ENCODE measurements at places on chromosomes 16 and 17.

- no peak for DNase-seq
Observed at GRCh38 chr17:45364531-45365390, 47.9 kb upstream of the MAP3K14 start.

- no peak for DNase-seq
Observed at GRCh38 chr16:67943619-67944504, at the start of gene LCAT. Gene LCAT (minus strand): TSS chr16:67944120. CDS start chr16:67944101, 19 bp downstream.

DNA sequence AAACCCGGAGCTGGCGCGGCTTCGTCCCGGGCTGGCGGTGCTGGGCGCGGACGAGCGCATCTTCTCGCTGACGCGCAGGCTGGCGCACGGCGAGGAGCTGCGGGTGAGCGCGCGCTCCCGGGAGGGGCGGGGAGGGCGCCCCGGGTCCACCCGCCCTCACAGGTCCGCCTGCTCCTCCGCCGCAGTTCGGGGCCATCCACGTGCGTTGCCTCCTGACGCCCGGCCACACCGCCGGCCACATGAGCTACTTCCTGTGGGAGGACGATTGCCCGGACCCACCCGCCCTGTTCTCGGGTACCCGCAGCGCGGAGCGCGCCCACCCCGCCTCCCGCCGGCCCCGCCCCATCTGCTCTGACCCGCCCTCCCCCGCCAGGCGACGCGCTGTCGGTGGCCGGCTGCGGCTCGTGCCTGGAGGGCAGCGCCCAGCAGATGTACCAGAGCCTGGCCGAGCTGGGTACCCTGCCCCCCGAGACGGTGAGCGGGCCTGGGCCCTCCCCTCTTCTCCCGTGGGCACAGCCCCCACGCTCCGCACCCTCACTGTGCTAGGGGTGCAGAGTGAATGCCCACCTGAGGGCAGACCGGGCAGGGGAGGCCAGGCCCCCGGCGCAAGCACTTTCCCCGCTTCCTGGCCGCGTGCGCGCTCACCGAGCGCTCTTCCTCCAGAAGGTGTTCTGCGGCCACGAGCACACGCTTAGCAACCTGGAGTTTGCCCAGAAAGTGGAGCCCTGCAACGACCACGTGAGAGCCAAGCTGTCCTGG, 1.4 kb downstream of the HAGHL start:
- peak; percentile 52 for DNase-seq

- no peak for DNase-seq
Observed at GRCh38 chr17:6254036-6254435, 180.9 kb downstream of the AIPL1 start.

GRCh38 chr17:79942011-79942405, 93.7 kb downstream of the TBC1D16 start:
- no peak for DNase-seq

GRCh38 chr17:81067391-81067811, 32.5 kb downstream of the BAIAP2 start:
- no peak for DNase-seq

GRCh38 chr17:76281573-76282371, 16.6 kb downstream of the UBALD2 start:
- DNase-seq: no peak

DNA sequence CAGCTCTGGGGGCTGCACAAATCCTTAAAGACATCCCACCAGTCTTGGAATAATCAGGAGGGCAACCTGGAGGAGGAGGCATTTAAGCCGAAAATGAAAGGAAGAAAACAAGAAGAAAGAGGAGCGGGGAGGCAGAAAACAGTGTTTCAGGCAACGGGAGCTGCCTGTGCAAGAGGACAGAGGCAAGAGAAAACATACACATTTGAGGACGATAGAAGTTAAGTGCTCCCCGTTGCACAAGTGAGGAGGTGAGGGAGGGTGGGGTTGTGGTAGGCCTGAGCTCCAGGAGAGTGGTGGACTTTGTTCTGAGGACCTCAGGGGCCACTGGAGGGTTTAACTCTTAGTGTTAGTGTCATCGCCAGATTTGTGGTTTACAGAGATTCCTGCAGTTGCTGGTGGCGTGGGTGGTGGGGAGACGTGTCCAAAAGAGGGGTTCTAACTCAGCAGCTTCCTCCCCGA, 27.6 kb upstream of the CIBAR2 start:
- no peak for DNase-seq

GRCh38 chr17:42779304-42779935, 990 bp upstream of the WNK4 start:
- DNase-seq: no peak

DNA sequence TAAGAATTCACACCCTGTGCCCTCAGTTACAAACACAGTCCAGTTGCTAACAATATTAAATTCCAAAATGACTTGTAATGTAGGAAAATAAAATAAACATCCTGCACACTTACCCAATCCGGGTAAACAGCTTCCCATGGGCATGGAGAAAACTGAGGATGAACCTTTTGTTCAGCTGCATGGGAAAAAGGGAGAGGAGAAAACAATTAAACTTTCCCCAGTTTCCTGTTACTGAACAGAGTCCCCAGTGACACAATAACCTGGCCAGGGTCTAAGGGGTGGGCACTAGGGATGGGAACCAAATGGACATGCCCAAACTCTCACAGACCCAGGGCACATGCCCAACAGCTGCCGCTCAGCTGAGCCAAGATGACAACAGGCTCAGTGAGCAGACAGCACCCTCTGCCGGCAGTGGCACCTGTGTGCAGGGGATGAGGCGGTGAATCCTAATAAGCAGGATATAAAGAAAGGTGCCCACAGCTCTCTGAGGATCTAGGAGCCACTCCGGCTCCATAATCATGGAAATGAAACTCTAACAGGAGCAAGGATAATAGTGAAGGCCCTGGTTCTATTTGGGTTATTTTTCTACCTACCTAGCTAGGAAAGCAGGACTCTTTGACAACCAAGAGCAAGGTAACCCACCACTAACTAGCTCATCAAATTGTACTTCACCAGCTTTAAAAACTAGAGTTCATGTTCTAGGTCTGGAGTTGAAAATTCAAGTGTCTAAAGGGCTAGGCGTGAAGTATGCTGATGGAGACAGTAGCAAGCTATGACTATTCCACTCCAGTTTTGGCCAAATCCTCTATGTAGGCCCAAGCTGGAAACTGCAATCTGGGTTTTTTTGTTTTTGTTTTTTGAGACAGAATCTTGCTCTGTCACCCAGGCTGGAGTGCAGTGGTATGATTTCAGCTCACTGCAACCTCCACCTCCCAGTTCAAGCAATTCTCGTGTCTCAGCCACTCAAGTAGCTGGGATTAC, 58.8 kb downstream of the SMG6 start:
- peak; percentile 88 for DNase-seq

DNA sequence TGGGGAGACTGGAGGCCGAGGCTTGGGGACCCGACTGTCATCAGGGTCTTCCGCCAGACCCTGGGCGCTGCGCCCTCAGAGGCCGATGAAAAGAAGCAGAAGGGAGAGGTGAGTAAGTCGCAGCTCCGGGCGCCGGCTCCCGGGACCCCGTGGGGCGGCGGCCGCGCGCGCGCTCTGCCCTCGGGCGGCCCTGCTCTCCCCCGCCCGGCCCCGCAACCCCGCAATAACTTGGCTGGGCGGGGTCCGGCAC, 392 bp upstream of the ABHD15 start:
- no peak for DNase-seq

- no peak for DNase-seq
Observed at GRCh38 chr16:54052271-54052670, 234.3 kb downstream of the IRX3 start.

DNA sequence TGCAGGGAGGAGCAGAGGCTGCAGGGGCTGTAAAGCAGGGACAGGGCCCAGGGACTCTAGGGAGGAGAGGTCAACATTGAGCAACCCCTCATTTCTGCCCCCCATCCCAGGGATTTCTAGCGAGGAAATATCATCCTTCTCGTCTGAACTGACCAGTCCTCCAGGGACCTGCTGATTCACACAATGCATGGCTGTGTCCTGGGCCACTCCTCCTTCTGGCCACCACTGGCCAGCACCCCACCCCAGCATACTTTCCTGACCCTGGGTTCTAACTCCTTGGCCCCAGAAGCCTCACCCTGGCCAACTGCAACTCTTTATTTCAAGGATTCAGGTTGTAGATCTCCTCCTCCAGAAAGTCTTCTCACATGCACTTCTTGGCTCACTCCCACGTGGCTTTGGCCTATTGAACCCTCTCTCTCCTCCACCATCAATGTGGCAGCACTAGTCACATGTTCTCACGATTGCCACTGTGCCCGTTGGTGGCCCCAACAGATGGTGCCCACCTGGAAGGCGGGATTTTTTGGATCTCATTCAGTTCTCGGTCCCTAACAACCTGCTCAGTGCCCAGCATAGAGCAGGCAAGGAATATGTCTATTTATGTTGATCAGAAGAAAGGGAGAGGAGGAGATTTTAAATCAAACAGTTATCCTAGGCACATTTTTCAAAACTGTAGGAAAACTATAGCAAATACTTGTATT, 41.5 kb downstream of the CUEDC1 start:
- DNase-seq: no peak

DNA sequence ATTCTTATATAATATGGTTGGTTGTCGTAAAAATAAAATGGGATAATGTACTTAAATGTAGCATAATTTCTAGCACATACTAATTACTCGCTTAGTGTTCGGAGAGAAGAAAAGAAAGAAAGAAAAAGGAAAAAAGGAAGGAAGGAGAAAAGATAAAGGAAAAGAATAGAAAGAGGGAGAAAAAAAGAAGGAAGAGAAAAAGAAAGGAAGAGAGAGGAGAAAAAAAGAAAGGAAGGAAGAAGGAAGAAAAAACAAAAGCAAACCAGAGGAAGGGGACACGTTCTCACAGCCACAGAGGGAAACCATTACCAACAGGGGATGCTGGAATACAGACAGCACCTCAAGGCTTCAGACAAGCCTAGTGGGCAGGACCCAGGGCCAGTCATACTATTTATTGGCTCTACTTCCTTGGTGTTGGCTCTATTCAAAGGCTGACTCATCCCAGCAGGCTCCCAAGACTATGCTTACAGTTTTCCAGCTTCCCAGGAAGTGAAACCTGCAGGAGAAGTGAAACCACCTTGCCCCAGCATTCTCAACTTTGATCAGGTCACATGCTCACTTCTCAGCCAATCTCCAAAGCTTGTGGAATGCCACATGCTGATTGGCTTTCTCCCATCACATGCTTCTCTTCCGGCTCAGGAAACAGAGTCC, 273.5 kb upstream of the IRX5 start:
- no peak for DNase-seq

DNA sequence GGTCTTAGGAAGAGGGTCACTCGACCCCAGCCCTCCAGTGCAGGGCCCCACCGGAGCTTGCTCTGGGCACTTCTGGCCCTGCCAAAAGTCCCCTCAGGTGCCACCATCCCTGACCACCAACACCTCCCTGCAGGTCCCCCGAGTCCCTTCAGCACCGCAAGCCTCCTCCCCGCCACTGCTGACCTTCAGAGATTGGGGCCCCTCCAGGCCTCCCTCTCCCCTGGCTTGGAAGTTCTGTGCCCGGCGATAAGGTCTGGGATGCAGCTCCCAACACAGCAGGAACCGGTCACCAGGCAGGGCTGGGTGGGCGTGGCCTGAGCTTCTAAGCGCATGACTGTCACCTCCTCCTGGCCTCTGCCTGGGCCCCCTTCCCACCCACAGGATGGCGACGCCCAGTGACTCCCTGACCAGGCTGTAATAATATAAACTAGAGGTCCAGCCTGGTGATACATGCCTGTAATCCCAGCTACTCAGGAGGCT, 11.2 kb downstream of the PIEZO1 start:
- DNase-seq: peak; percentile 26

DNA sequence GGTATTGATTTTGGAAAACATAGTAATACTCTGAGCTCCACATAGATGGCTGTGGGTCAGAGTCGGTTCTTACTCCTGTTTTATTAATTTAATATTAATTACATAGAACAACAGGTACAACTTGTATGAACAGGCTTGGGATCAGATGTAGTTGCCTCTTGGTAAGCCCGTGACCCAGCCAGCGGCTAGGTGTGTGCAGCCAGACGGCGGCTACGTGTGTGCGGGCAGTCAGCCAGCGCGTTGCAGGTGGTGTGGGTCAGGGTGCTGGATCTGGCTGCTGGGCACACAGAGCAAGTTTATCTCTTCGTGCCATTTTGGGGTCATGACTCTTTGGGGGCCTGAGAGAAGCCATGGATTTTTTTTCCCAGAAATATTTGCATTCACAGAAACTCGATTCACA, 30.3 kb downstream of the DBNDD1 start:
- DNase-seq: no peak

GRCh38 chr16:59905606-59906005, 1171.5 kb upstream of the GOT2 start:
- no peak for DNase-seq
